ENCODE measurements at places on chromosomes 5 and 9.
A peak's percentile ranks its signal among the peaks of the same experiment; 100 is the strongest.

- peak; percentile 27 for DNase-seq
These were observed 6.1 kb upstream of the ERMP1 start for GRCh38 chr9:5838884-5839571.

DNA sequence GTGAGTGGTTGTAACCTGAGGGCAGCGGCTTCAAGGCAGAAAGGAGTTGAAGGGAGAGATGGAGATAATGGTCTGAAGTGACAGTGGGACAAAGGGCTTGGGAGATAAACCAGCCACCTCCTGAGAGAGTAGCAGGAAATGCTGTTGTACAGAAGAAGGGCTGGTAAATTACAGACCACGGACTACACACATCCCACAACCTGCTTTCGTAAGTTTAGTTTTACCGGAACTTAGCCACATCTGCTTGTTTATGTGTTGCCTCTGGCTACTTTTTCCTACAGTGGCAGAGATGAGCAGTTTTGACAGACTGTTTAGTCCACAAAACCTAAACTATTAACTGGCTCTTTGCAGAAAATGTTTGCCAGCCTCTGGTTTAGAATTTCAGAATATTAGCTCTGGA, 269.5 kb downstream of the ARHGEF28 start:
- DNase-seq, result no peak

DNA sequence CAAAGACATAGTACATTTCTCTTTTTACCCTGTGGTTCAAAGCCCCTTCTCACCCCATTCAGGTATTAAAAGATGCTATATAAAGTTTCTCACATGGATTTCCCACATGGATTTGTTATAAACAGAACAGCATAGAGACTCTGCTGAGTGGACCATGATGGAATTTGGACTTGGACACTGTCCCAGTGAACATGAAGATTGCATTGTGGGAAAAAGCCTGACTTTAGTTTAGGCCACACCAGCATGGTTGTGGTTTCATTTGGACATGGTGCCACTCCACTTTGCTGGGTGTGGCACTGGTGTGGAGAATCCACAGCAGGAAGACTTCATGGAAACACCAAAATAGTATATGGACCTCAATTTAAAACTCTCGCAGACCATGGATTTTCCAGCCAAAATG, 124.6 kb downstream of the ARHGAP26 start:
- no peak for DNase-seq

GRCh38 chr9:137815256-137816255, 62.0 kb upstream of the CACNA1B start:
- DNase-seq, result no peak

- DNase-seq, result no peak
These were observed 781.2 kb downstream of the TLE4 start for GRCh38 chr9:80352967-80353366.

GRCh38 chr9:107633406-107633805, 143.8 kb upstream of the KLF4 start:
- DNase-seq, result no peak

DNA sequence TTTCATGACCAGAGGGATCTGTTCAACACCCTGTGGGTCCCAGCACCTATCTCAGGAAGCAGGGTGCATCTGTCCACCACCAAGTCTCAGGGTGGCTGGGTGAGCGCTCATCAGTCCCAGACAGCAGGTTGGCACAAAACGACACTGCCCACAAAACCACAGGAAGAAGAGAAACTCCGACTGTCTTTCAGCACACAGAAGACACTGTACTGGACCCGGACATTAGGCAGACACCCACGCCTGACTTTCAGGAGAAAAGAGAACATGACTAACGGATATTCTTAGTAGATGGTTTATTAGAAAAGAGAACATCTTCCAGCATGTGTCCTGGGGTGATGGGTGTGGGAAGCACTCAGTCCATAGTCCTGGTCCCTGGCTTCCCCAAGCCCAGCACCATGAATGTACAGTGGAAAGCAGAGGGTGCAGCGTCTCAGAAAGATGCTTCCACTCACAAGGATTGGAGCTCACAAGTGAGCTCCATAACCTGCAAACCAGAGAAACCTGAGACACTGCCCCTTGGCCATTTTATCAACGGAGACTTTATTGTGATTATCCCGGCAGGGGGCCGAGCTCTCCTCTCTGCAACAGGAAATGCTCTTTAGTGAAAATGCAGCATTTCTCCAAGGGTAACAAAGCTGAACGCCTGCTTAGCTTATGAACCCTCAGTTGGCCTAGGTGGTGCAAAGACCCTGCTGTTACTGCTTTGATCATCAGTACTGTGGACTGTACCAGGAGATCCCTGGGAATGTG, 35.8 kb upstream of the LCP2 start:
- no peak for DNase-seq

GRCh38 chr5:180670586-180671359, 21.4 kb upstream of the FLT4 start:
- DNase-seq, result peak; percentile 25

DNA sequence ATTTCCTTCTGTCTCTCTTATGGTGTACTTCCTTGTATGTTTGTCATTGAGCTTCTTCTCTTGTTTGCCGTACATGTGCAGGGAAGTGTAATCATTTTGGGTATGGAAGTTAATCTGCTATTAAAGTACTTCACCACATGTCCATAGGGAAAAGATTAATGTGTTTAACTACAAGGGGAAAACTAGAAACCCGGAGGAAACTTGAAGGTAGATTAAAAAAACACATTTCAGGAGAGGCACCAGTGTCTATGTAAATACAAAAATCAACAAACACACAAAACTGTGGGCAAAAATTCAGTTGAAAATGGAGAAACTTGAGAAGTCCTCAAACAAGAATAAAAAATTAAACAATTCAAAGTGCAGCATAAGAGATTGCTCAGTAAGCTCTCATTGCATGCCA, 166.4 kb downstream of the PBX3 start:
- peak; percentile 18 for DNase-seq

GRCh38 chr5:57349214-57349613, 133.4 kb downstream of the ACTBL2 start:
- no peak for DNase-seq

- no peak for DNase-seq
These were observed 3.7 kb upstream of the GPX3 start for GRCh38 chr5:151016700-151017099.

DNA sequence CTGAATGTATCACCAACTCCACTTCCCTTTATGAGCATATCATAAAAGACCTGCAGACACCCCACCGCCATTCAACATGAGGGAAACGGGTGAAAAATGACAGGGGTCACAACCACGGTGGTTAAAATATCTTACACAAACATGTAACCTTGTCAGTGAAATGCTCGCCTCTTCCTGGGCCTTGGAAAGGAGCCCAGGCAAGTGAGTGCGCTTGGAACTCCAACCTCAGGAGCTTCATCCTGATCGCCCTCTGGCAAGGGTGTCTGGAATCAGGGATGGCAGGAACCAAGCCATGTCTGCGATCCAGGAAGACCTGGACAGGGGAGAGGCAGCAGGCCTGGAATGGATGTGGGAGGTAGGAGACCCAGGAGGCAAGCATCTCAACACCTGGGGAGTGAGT, 282.7 kb downstream of the GAS1 start:
- no peak for DNase-seq

DNA sequence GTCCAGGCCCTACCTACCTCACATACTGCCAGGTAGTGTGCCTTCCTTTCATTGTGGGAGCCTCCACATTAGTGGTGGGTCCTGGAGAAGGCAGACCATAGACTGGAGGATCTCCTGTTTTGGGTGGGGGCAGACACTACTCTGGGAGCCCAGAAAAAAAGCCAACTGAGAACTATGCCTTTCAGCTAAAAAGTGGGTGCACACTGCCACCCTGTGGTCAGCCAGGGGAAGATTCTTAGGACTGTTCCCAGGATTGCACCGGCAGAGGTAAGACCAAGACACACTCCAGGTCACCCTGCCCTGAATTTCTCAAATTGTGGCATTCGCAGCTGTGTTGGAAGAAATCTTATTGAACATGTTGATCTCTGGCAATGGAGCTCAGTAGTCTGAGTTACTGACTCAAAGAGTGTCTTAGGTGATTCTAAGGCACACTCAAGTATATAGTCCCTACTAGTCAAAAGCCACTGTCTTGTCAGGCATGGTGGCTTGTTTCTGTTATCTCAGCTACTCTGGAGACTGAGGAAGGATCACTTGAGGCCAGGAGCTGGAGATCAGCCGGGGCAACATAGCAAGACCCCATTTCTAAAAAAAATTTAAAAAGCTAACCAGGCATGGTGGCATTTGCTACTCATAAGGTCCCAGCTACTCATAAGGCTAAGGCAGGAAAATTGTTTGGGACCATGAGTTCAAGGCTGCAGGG, 3.6 kb downstream of the SIGMAR1 start:
- peak; percentile 55 for DNase-seq

DNA sequence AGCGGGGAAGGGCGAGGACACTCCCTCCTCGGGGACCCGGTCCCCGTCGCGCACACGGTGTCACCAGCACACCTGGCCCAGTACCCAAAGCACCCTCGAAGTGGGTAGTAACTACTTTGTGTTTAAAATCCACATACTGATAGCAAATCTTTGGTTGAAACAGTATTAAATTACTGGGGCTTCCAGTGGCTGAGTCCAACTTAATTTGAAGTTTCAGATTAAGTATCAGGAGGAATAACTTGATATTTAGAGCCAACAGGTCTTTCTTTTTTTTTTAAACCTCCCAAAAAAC, 615 bp downstream of the ATG10 start:
- no peak for DNase-seq

GRCh38 chr5:118519466-118519865, 468.9 kb downstream of the DTWD2 start:
- DNase-seq, result no peak

DNA sequence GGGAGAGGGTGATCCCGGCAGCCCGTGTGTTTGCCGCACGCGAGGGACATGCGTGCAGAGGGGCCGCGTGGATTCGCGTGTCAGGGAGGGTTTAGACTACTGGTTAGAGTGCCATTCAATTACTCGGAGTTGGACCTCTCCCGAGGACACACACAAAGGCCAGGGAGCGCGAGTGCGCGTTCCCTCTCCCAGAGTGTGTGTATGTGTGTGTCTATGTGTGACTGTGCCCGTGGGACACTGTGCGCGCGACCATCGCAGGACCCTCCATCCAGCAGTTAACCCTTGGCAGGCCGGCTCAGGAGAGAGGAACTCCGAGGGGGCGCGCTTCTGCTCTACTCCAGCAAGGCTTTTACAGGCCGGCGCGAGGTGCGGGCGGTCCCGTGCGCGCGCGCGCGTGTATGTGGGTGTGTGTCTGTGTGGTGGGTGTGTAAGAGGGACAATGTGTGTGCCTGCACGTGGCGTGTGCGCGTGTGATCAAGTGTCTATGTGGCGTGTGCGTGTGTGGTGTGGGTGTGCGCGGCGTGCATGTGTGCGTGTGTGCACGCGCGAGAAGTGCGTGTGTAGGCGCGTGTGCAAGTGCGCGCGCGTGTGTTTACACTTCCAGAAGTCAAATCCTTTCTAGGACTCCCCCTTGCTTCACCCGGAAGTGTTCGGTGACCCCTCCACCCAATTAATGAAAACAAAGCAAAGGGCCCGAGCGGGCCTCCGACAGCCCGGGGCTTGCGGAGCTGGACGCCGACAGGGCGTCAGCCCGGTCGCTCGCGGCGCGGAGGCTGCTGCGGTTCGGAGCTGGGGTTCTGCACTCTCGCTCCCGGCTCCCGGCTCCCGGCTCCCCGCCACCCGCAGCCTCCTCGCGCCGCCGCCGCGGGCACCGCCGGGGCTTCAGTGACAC, 75.3 kb upstream of the TBCA start:
- no peak for DNase-seq

DNA sequence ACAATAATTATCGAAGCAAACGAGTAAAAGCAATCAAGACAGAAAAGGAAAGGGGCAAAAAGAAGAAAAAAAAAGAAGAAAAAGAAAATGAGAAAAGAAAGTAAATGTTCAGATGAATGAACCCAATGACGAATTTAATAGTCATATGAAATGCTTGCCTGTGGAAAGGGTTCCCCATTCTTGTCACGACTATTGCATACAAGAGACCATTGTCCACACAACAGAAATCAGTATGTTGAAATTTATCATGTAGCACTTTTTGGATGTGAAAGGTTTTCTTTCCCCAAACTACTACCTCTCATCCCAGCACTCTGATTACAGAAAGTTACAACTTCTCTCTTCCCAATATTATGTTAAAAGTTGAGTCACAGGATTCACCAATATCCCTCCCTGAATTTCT, 162.4 kb downstream of the ZDHHC21 start:
- DNase-seq, result no peak

DNA sequence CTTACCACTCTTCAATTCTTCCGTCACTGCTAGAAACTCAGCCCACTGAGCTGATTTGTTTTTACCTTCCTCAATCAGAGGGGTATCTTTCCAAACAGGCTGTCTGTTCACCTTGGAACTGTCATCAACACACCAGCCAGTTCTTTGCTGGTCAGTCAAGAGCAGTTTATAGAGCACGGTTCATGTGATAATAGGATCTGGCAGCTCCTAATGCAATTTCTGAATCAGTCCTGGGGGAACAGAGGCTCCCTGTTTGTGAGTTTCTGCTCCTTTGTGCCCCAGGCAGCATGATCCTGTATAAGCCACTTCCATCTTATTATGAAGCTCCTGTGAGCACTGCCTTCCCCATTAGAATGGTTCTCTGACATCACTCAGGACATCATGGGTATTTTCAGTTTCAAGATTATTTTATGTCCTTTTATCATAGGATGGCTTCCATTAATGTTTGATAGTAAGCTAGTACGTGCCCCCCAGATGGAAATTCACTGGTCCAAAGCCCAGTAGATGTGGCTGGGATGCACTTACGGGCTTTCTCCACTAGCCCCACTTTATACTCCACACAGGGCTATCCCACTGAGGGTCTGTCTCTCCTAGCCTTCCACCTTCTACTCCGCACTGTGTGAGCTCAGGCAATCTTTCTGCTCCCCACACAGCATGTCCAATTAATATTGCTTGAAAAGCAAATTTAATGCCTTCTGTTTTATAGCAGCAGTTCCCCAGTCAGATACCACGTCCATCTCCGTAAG, 85.5 kb upstream of the SPIN1 start:
- DNase-seq, result no peak

GRCh38 chr5:172939071-172939470, 20.2 kb upstream of the RPL26L1 start:
- peak; percentile 8 for DNase-seq

All from NCI-H2081 (cell line).